EH (cell line): ENCODE measurements at places on chromosomes 3 and 15.
A peak's percentile ranks its signal among the peaks of the same experiment; 100 is the strongest.

DNA sequence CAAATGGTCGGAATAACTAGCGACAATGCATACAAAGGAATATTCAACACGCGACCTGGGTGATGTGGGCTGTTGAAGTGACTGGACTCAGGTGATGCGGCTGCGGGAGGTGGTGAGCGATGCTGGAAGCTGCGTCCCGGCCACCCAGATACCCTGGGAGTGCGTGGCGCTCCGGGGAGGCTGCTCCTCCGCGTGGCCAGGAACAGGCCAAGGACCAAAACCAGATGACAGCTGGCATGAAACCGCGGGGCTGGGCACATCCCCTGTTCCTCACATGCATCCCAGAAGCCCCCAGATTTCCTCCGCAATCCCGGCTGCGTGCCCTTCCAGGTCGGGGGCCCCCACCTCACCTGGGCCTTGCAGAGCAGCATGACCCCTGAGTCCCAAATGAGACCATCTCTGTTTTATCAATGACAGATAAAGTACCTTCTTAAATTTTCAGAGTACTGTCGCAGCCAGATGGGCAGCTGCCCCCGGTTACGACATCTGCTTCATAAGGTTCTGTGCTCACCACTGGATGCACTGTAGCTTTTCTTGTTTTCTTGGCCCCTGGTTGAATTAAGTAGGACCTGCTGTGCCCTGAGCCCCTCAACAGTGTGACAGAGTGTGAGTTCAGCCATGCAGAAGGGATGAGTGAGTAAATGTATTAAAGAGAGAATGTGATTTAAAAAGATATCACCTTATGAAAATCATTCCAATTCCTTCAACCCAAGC is 278.2 kb downstream of the GABRG3 start:
- DNase-seq: no peak

- DNase-seq: no peak
These were observed 54.4 kb downstream of the INO80 start for GRCh38 chr15:41061667-41062066.

DNA sequence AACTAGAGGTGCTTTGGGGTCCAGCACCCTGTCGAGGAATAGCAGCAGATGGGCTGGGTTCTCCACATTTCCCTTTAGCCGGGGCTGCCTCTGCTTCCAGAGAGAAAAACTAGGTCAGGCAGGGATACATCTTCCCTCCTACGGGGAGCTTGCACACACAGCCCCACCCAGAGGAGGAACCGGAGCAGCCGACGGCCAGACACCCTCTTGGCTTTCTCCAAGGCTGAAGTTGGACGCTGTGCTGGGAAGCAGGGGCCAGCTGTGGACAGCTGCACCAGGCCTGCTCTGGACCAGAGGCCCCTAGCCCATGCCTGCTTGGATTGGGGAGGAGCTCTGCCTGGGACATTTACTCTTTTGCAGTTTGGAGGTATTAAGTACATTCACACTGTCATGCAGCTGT is 44.7 kb upstream of the NR2C2 start:
- no peak for DNase-seq

DNA sequence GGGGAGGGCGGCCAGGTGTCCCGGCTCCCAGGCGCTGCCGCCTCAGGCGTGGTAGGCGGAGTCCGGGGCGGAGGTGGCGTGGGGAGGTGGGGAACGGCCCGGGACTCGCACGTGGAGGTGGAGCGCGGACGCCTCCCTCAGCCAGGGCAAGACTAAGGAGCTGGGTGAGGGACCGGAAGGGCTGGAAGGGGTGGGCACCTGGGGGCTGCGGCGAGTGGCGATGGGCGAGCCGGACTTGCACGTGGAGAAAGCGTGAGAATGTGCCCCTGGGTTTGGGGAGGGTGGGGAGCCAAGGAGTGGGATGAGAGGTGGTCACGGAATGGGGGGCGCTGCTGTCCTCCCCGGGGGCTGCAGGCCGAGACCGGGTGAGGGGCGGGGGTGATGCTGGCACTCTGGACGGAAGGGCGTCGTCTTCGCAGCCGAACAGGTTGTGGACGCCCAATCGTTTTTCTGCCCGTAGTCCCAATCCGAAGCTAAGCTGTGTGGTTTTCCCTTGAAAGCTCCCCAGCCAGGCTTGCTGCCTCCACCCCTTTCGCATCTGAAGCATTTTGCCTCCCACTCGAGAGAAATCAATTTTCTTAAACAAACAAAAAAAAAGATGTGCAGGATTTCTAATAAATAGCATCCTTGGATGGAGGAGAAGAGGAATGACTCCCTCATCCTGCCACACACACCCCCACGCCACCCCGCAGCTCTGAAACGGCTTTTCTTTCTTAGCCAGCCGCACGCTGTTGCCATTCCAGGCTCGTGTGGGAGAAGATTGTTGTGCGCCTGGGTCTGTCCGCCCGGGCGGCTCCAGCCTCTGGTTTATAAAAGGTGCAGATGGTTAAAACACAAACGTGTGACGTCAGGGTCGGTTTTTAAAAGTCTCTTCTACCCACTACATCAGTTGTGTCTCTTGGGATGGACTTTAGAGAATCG is 62.5 kb upstream of the ANKRD28 start:
- DNase-seq: peak; percentile 59

DNA sequence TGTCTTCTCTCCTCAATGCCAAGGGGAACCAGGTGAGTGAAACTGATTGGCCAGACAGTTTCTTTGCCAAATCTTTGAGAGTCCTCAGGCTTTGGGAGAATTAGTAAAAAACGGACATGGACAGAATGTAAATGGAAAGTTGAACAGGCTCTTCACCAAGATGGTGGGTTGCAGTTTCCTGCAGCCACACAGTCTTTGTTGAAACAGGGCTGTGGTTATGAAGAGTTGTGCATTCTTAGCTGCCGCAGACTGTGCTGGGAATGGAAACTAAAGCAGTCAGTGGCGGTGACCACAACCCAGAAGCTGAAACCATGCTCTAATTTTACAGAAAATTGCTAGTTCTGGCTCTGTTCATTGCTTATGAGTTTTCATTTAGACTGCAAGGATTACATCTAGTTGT is 42.1 kb upstream of the TASOR start:
- DNase-seq: no peak

DNA sequence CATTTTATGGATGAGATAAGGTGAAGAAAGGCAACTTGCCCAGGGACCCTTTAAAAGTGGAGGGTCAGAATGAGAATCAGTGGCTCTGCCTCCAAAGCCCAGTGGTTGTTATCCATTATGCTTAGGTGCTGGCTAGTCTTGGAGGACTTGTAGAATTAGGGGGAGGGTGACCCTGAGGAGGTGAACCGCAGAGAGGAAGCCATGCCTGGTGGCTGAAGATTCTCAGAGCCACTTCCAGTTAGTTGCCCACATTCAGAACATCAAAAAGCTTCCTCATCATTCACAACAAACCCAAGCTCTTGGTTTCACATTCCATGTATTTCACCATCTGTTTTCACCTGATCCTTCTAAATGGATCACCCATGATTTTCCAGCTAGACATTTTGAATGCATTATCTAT is 11.2 kb downstream of the EBLN2 start:
- DNase-seq: no peak

GRCh38 chr3:58120075-58120812 is 90.5 kb downstream of the DNASE1L3 start:
- no peak for DNase-seq

DNA sequence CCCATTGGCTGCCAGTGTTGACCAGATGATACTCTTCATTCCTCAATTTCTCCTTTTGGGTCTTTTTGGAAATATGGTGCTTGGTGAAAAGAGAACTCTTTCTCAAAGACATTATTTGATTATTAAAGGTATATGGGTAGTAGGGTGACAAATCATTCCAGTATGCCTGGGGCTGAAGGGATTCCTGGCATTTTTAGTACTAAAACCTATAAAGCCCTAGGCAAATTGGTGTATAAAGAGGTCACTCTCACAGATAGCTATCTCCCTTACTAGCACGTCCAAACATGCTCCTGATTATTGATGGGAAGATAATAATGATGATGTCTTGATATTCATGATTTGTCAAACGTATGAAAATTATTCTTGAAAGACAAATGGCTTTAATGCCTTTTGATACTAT is 1.1 kb downstream of the GABRR3 start:
- no peak for DNase-seq

- DNase-seq: peak; percentile 86
These were observed 12.6 kb downstream of the PLCL2 start for GRCh38 chr3:16897254-16897926.

DNA sequence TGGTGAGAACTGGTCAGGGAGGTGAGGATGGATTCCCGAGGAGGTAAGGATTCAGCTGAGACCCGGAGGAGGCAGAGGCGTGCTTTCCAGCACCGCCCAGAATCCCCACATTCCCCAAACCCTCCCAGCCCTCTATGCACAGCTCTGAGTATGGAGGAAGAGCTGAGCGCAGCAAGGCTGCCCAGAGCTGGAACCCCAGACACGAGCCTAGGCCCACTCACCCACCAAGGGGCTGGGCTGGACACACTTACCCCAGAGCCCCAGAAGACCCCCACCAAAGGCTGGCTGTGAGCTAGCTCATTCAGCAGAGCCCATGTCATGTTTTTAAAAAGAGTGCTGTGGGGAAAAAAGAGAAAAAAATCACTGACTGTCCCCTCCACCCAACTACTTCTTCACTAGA is 271.5 kb downstream of the XXYLT1 start:
- no peak for DNase-seq

DNA sequence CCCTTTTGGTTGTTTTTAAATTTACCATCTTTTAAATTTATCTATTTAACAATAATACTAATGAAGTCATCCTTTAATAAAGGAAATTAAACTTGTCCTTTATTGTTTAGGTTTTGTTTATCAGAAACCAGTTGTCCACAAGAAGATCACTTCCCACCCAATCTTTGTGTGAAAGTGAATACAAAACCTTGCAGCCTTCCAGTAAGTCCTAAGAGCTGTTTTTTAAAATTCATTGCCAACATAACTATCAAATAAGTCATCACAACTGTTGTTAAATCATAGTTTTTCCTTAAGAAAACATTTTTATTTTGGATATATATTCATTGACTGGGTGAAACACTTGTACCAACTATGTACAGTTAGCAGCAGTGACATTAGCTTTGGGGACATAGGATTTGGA is 59.4 kb downstream of the CALML4 start:
- DNase-seq: peak; percentile 33

DNA sequence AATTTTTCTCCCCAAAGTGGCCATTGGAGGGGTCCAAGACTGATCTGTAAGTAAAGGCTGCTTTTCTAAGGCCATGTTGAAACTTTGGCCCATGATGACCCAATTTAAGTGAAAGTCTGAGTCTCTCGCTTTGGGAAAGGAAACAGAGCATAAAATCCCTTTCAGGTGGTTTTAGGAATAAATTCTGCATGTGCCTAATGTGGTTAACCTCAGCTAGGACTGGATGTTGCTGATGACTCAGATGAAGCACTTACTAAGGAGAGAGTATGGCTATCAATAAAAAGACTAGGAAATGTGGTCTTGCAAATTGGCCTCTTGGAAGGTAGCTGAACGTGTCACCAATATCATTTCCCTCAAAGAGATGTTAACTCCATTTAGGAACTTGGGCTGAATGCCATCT is 458.5 kb downstream of the AGBL1 start:
- DNase-seq: no peak

GRCh38 chr3:141407047-141407446 is 38.7 kb downstream of the ZBTB38 start:
- peak; percentile 98 for DNase-seq

GRCh38 chr3:28907616-28908015 is 373.3 kb upstream of the RBMS3 start:
- no peak for DNase-seq

- DNase-seq: peak; percentile 59
These were observed 15.2 kb downstream of the PRICKLE2 start for GRCh38 chr3:64209866-64210621.

DNA sequence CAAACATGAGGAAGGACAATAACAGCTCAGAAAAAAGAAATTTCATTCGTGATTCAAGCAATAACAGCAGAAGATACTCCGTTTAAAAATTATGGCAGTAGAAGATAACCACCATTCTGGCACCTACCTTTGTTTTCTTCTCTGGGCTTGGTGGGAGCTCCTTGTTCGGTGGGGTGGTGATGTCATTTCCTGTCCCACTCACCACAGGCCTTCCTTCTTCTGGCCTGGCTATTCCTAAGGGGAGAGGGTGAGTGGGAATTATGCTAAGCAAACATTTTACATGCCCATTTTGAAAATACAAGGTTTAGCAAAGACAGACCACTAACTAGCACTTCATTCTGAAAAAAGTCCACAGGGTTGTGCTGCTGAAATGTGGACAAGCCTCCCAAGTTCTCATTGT is 74.4 kb downstream of the DHX30 start:
- peak; percentile 45 for DNase-seq
